ENCODE measurements at places on chromosomes 5 and 9. TPM values are rescaled to one million over a fixed set of nuclear protein-coding genes. Genes with fewer than 3 reads are reported as not detected.

OBP2B gene
- not detected for total RNA-seq

ARL10 gene
- 12.1 TPM for total RNA-seq

CATSPER3 gene
- total RNA-seq: 0.17 TPM

GABRA1 gene
- total RNA-seq: not detected

SV2C gene
- not detected for total RNA-seq

LCN6 gene
- total RNA-seq: not detected

MARVELD2 gene
- 0.17 TPM for total RNA-seq

PCA3 gene
- not detected for total RNA-seq

C5 gene
- total RNA-seq: 5.1 TPM

PCDHGA3 gene
- total RNA-seq: 2.6 TPM

C1QTNF3 gene
- total RNA-seq: 0.99 TPM

GTF2H2 gene
- total RNA-seq: 12.5 TPM

ZFP37 gene
- total RNA-seq: 3.0 TPM

MCTP1 gene
- total RNA-seq: 4.8 TPM

DIRAS2 gene
- total RNA-seq: 0.66 TPM

HACD4 gene
- total RNA-seq: 16.3 TPM

CCNO gene
- not detected for total RNA-seq

HAVCR1 gene
- 0.17 TPM for total RNA-seq

PRSS3 gene
- total RNA-seq: 11.1 TPM

SHISAL2B gene
- not detected for total RNA-seq

OGN gene
- total RNA-seq: 17.5 TPM

NSG2 gene
- not detected for total RNA-seq

GLDC gene
- total RNA-seq: 0.58 TPM

CARTPT gene
- total RNA-seq: not detected

CACFD1 gene
- total RNA-seq: 8.7 TPM

PGM5 gene
- total RNA-seq: 88.8 TPM

DMRT3 gene
- not detected for total RNA-seq

ENHO gene
- not detected for total RNA-seq

PRDM9 gene
- total RNA-seq: not detected

ADAMTS6 gene
- 52.8 TPM for total RNA-seq

COL23A1 gene
- under 0.01 TPM for total RNA-seq

SLC45A2 gene
- total RNA-seq: not detected

N4BP3 gene
- 2.2 TPM for total RNA-seq

OSMR gene
- 73.0 TPM for total RNA-seq

MORN5 gene
- total RNA-seq: not detected

RC3H2 gene
- total RNA-seq: 31.6 TPM

ARL14EPL gene
- total RNA-seq: not detected

CAPSL gene
- total RNA-seq: not detected

ACTBL2 gene
- not detected for total RNA-seq
